Stimulated activated CD4-positive, alpha-beta T cell treated with anti-CD3 and anti-CD28 coated beads, Interleukin-1b, Interleukin-23, amount 100 ng/mL, for 1 hour (primary cell): ENCODE measurements at places on chromosomes 12 and 14.

- DNase-seq, result no peak
Observed at GRCh38 chr12:112713471-112713870, 78.1 kb upstream of the RPH3A start.

GRCh38 chr14:34065236-34065635, 114.4 kb upstream of the EGLN3 start:
- no peak for DNase-seq

- DNase-seq, result no peak
Observed at GRCh38 chr14:101593411-101594238, 32.3 kb downstream of the DIO3 start.

DNA sequence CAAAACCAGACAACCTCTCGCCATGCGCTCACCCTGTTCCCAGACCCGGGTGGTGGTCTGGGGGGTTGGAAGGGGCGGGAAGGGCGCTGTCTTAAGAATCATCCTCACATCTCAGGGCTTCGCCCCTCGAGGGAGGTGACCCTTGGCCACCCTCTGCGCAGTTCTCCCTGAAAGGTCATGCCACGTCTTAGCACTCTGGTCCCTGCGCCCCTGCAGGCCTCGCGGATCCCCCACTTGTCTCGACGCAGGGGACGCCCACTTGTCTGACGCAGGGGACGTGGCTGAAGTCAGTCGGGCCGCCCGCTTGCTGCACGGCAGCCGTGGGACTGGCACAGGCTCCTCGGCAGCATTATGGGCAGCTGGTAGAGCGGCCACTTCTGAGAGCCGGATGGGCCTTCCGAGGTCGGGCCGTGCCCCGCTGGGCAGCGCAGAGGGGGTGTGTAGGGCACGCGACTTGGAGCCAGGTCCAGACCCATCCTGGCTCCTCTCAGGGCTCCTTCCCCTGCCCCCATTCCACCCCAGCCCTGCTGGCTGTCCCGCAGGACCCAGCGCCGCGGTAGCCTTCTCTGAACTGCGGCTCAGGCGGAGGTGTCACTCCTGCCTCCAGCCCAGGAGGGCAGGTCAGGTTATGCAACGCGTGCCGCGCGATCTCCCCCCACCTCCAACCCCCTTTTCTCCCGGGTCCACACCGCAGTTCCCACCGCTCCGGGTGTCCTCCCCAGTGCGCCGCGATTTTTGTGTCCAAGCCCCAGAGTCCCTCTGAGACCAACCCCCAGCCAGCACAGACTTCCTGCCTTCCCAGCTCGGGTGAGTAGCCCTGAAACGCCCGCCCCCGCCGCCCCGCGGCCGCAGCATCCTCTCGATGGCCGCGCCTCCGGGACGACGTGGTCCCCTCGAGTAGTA, 40.9 kb upstream of the CAPRIN2 start:
- DNase-seq, result no peak

- DNase-seq, result no peak
Observed at GRCh38 chr12:102948941-102949352, 8.5 kb upstream of the ASCL1 start.

GRCh38 chr12:131058700-131059099, 105.0 kb downstream of the ADGRD1 start:
- DNase-seq, result no peak

DNA sequence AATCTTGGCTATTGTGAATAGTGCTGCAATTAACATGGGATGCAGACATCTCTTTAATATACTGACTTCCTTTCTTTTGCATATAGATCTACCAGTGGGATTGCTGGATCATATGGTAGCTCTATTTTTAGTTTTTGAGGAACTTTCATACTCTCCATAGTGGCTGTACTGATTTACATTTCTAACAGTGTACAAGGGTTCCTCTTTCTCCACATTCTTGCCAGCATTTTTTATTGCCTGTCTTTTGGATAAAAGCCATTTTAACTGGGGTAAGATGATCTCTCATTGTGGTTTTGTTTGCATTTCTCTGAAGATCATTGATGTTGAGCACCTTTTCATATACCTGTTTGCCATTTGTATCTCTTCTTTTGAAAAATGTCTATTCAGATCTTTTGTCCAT, 8.4 kb downstream of the AMDHD1 start:
- no peak for DNase-seq

- DNase-seq, result no peak
Observed at GRCh38 chr12:22527999-22528398, 16.3 kb downstream of the C2CD5 start.

DNA sequence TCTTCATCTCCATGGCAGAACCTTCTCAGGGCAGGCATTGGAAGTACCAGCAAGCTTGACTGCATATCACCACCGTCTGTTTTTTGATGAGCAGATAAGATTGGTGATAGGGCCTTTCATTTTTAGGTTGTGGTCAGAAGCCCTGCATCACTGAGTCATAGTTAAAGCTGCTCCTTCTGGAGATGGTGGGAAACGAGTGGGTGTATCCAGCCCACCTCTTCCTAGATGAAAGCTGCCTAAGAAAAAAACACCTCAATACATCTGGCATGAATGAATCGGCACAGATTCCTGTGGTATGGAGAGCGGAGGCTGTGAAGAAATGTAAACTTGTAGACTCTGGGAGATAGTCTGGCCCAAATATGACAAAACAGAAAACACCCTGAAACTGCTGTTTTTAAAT, 248.7 kb upstream of the EGLN3 start:
- DNase-seq, result no peak

DNA sequence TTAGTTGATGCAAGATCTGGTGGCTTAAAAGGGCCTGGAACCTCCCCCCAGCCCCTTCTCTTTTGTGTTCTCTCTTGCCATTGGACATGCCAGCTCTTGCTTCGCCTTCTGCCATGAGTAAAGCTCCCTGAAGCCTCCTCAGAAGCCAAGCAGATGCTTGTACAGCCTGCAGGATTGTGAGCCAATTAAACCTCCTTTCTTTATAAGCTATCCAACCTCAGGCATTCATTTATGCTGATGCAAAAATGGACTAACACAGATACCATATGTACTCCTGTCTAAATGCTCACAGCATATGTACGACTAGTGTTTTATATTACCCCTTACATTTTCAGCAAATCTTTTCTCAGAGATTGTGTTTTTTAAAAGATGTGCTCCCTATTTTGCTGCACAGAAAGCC, 26.7 kb downstream of the CLEC1A start:
- no peak for DNase-seq

DNA sequence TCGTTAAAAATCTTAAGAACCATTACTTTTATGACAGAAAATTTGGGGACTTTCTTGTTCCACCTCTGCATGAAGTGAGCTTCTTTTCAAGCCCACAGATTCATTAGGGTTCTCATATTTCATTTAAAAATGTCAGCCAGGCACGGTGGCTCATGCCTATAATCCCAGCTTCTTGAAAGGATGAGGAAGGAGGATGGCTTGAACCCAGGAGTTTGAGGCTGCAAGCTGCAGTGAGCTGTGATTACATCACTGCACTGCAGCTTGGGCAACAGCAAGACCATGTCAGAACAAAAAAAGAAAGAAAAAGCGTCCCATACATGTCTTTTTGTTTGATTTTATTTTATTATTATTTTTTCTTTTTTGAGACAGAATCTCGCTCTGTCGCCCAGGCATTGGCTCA, 43.4 kb upstream of the ATF1 start:
- DNase-seq, result no peak

- no peak for DNase-seq
Observed at GRCh38 chr14:95228240-95228639, 70.9 kb upstream of the DICER1 start.

DNA sequence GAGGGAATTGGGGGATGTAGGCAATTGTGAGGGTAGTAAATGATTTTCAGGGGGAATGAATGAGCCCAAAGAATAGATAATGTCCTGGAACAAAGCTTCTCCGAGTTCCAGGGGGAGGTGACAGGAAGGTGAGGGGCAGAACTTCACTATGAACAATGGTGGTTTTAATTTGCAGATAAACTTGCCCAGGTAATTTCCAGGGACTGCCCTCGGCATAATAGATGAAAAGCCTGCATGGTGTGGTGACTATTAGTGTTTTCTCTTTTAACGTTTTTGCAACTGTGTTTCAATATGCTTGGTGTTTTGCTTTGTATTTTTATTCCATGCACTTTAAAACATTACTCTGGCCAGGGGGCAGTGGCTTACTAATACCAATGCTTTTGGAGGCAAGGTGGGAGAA, 325.2 kb upstream of the RGS6 start:
- no peak for DNase-seq

GRCh38 chr12:130764475-130765185, 48.5 kb upstream of the RIMBP2 start:
- no peak for DNase-seq

DNA sequence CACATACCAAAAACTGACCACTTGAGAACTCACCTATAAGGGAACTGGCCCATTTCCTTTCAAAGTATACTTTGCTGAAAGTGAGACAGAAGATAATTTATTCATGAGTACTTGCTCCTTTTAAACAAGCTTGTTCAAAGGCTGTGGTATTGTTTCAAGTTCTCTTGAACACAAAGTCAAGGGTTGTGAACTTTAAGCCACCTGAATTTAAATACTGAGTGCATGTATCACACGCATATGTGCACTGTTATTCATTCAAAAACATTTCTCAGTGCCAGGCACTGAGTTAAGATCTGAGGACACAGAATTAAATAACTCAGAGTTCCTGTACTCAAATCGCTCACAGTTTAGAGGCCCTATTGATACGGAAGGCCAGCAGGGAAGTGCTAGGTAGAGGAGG, 19.1 kb upstream of the LDHB start:
- no peak for DNase-seq

- DNase-seq, result no peak
Observed at GRCh38 chr12:88063375-88063774, 34.2 kb upstream of the C12orf50 start.

DNA sequence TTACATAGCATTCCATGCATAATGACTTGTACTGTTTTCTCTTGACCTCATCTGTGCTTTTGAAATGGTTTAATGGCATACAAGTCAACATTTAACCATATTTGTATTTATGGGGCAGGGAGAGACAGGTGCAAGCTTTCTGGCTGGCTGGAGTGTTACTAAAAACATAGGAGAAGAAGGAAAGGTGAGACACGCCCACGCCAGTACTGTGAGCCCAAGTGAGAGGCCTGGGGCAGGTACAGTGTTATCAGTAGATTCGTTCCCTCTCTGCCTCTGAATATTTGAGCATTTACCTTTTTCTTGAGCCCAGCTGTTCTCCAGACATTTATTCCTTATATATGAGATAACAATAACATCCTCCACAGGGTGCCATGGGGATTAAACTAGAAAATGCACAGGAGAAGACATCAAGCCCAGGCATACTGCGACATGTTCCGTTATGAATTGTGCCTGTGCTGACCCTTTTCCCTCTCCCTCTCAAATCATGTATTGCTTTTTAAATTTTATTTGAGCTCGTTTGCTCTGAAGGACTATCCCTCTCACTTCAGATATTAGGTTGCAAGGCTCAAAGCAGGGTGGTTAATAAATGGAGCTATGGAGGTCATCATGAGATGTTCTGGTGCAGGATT, 34.6 kb upstream of the TUBA1C start:
- DNase-seq, result no peak

DNA sequence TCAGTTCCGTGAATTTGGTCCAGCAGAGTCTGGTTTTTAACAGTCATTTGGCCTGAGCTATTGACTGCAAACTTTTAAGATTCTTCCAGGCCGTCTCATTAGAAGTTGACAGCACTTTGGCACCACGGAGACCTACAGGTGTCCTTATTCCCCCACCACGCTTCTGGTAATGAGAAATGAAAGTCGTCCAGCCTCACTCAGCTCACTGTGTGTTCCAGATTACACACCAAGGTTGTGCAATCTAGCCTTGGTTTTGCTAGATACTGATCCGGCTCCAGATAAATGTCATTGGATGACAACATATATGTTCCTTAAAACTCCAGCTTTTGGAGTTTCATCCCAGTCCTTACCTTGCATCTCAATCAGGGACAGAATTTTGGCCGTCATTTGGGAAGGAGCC, 210.4 kb downstream of the CHST11 start:
- no peak for DNase-seq

DNA sequence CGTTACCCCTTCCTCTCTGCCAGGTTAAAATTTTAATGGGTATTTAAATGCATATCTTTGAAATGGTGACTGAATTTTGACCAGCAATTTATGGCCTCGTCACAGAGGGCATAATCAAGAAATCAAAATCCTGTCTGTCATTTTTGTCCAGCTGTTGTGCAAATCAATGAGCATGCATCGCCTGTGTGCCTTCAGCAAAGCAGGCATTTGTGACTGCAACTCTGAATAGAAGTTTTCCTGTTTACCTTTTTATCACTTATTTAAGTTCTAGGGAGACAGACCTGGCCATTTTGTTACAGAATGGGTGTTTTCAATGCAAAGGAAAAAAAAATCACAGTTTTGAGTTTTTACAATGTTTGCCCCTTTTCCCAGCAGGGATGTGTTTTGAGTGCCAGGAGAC, 107.4 kb downstream of the PPM1A start:
- no peak for DNase-seq

GRCh38 chr12:24378548-24379407, 429.3 kb upstream of the SOX5 start:
- no peak for DNase-seq

- no peak for DNase-seq
Observed at GRCh38 chr12:11705010-11705409, 55.5 kb downstream of the ETV6 start.

GRCh38 chr12:95197636-95198035, 19.6 kb downstream of the FGD6 start:
- no peak for DNase-seq

DNA sequence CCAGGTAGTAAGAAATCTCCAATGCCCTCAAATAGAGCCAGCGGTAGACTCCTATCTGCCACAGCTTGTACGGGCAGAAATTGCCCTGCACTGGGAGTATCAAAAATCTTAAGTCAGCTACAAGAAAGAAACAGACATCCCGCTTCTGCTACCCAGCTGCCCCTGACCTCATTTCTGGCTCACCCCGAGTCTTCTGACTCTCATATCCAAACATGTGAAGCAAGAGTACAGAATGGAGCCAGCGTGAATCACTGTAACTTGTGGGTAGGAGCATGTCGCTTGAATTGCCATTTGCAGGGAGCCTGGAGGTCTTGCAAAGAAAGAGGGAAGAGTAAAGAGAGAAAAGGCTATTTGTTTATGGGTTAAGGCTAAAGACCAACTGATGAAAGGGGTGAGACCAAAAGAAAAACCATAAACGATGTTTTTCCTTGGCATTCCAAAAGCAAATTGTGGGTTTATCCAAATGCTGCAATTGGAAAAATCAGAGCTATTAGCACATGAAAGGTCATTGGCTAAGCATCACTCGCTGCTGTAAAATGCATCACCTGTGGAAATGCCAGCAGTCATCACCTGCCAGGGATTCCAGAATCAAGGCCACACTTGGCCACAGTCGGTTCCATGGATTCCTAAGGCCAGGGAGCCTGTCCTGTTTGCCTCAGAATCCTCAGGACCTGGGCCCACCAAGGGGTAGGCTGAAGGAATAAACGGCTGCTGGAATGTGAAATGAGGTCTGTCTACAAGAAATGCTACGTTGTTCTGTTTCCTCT, 86.6 kb downstream of the FOXN3 start:
- DNase-seq, result no peak

DNA sequence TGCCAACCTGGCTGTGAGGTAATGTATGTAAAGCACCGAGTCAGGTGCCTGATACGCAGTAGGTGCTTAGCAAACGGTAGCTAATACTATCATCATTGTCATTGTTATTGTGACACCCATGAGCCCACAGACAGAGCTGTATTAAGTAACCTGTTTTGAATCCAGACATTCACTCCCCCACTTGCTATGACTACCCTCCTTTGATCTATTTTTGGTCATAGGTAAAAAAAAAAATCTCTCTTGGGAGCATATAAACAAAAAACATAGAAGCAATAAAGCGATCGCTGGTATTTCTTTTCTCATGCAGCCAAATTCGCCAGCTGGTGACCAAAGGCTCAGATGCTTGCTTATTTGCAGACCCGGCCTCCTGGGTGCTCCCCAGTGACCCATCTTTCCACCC, 330.2 kb downstream of the DPF3 start:
- DNase-seq, result no peak

GRCh38 chr14:55547650-55548315, 32.2 kb upstream of the KTN1 start:
- no peak for DNase-seq
